Vein endothelial cell (primary cell): ENCODE measurements at places on chromosomes 2 and 18. TPM values are rescaled to one million over a fixed set of nuclear protein-coding genes. Genes with fewer than 3 reads are reported as not detected.

IL1R2 gene
- not detected in 2 replicates for total RNA-seq

GAREM2 gene
- 1.5 and 7.2 TPM in 2 replicates for total RNA-seq

BOLA3 gene
- total RNA-seq, result 25.5 and 26.7 TPM in 2 replicates

ERFE gene
- 0.33 and 0.48 TPM in 2 replicates for total RNA-seq

MAP3K19 gene
- not detected in 2 replicates for total RNA-seq

HAAO gene
- not detected in 2 replicates for total RNA-seq

LONRF2 gene
- not detected in 2 replicates for total RNA-seq

DUSP19 gene
- 2.5 and 2.6 TPM in 2 replicates for total RNA-seq

HRH4 gene
- total RNA-seq, result under 0.01 and 0.10 TPM in 2 replicates

GRHL1 gene
- 0.57 and 0.65 TPM in 2 replicates for total RNA-seq

REL gene
- total RNA-seq, result 13.4 and 18.2 TPM in 2 replicates

CFC1 gene
- not detected in 2 replicates for total RNA-seq

G6PC2 gene
- total RNA-seq, result not detected in 2 replicates
